NCI-H2081 treated with DMSO at 0.1 percent for 48 hours (cell line): ENCODE measurements at places on chromosomes 3 and 15.

DNA sequence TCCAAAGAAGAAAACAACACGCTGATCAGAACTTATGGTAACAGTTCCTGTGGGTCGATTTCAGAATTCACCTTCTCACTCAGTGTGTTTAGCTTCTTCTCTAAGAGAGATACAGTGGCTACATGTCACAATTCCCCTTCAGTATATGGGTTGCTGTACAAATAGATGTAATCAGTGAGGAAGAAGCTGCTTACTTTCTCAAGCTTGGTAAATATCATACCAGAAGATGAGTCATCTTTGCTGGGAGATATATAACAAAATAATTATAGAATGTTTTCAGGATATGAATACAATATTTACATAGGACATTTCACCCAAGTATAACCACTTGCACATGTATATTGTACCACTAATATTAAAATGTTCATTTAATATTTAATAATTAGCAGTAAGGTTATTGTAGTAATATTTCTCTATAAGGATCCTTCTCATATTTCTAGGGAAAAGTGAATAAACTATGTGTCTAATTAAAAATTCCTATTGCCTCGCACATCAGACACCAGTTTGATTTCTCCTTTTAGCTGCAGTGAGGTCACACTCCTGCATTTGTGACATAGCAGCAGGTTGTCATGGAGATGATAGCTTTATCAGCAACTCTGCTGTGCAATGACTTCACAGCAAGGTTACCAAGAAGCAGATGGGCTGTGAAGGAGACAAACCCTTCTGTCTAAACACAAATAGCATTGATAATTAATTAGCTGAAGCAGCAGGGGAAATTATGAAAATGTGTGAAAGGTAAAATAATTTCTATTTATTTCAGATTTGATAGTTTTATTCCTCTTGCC, 211.4 kb downstream of the TUSC7 start:
- DNase-seq, result no peak

GRCh38 chr3:74075241-74075640, 450.5 kb upstream of the PDZRN3 start:
- DNase-seq, result no peak

DNA sequence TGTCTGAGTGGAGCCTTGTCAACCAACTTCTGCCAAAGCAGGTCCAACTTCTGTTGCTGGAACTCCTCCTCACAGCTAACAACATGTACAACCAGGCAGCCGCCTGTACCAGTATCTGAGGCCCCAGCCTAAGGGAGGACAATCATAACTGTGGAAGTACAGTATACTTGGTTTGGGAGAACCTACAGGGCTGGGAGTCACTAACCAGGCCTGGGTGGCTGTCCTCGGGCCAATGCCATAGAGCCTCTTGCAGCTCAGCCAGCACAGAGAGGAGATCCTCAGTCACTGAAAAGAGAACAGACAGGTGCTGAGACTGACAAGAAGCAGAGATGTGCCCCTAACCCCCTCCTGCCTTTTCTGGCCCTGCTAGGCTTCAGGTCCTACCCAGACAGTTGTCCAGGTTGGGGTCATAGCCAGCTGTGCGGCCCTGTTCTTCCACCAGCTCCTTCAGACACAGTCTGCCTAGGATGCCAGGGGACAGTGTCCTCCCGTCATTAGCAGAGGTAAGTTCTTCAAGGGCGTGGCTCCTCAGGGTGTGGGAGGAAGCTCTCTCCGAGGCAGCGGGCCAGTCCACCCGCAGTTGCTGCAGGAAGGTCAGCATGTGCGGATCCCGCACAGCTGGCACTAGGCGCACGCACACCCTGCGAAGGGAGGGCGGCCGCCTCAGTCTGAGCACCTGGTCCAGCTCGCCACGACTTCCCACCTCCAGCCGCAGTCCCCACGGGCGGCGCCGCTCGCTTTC, 980 bp downstream of the DALRD3 start:
- no peak for DNase-seq

DNA sequence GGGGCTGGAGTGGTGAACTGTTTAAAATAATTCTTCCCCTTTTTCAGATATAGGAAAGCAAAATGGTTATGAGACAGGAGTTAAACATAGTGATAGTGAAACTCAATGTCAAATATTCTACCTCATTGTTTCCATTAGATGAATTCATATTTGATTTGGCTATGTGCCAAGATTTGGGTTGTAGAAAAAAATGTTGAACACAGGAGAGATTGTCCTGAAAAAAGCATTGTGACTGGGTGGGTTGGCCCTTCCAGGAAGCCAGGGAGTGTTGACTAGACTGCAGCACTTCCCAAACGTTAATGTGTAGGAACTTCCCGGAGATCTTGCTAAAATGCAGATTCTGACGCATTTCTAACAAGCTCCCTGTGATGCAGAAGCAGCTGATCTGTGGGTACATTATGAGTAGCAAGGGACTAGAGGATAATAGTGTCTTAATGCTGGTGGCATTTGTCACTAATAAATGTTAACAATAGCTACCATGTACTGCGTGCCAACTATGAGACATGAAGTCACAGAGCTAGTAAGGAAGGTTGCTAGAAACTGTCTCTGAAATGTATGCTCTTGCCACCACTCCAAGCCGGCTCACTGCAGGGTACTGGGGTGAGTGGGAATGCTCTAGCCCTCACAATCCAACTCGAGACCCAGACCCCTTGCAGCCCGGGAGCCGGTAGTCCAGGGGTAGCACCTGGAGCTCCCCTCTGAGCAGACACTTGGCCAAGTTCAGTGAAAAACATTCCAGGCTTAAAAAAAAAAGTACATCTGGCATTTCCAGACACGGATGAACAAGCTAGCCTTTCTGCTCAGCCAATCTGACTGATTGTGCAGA, 120.6 kb downstream of the CD47 start:
- no peak for DNase-seq

GRCh38 chr3:19052874-19053273, 95.4 kb upstream of the KCNH8 start:
- DNase-seq, result no peak

- no peak for DNase-seq
These were observed 166.2 kb downstream of the GAP43 start for GRCh38 chr3:115789481-115789880.

DNA sequence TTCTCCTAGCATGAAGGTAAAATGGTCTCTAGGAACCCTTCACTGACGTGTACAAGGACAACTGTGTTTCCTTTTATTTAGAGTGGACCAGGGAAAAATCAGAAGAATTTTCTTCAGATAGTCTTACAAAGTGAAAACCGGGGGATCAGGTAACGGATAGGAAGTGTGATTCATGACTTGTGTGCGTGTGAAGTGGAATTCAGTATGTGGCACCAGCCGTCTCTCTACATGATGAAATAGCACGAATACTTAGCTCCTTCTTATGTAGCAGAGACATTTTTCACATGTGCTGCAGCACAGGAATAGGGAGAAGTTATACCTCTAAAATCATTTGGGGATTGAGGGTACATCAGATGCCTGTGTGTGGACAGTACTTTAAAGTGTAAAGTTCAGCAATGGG, 159.2 kb downstream of the MEX3B start:
- DNase-seq, result no peak

DNA sequence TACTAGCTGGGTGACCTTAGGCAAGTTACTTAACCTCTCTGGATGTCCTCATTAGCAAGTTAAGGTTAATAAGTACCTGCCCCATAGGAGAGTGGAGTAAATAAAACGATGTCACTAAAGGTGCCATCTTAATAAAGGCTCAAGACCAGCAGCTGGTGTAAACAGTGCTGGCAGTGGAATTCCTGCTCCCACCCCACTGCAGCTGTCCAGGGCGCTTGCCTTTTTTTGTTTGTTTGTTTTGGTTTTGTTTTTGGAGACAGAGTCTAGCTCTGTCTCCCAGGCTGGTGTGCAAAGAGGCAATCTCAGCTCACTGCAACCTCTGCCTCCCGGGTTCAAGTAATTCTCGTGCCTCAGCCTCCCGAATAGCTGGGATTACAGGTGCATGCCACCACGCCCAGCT, 28.9 kb downstream of the IDH3A start:
- DNase-seq, result no peak

DNA sequence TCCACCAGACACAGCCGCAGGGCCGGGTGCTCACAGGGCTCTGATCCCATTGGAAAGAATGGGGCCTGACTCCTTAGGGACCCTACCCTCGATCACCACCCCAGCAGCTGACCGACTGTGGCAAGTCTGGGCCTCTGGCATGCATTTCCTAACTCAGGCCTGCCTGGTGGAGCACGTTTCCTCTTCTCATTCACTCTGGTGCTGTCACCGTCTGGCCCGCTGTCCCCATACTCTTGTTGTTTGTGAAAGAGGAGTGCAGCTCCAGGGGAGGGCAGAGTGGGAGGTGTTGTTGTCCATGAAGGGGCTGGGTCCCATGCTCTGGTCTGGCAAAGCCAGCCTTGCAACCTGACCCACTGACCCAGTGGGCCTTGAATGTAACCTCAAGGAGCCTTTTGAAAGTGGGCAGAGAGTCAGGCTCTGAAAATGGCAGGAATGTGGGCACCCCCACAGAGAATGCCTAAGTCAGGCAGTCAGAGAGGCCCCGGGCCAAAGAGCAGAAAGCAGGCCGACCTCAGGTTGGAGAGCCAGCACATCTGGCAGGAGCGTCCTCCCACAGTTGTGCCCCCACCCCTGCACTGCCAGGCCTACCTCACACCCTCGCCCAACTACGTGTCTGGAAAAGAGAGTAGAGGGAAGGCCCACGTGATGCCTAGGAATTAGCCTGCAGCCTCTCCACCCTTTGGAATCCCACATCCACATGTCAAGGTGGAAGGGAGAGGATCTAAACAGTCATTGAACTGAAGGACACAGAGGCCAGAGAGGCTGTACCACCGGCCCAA, 10.9 kb downstream of the SEMA7A start:
- DNase-seq, result no peak

DNA sequence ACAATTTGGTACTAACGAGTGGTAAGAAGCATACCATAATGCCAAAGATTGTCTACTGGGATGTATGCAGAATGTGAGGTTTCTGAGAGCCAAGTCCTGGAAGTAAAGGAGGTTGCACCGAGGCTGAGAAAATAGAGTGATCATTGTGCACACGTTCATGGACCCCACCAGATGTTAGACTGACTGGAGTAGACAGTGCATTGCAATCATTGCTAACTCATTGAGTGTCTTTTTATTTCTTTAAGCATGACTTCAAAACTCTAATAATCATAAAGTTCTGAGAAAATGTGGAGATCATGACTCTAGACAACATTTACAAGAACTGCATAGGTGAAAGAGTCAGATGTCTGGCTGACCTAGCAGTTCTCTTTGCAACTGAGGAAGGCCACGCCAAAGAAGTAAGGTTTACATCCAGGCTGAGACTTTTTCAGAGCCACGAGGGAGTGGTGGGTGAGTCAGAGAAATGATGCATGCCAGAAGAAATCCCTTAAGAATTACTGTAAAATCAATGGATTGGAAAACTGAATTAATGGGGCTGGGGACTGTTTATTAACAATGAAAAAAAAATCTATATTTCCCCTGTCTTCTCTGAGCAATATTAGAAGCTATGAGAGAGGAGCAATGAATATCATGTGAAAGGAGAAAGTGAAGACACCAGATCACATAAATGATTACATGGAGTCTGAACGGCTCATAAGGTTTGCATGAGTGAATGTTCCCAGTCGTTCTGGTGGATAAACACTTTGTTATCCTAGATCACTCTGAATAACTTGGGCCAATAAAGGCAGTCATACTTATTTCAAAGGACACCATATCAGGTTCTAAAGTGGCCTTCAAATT, 76.0 kb upstream of the SLC25A26 start:
- no peak for DNase-seq

GRCh38 chr15:54150255-54150654, 172.0 kb downstream of the UNC13C start:
- no peak for DNase-seq

GRCh38 chr15:77738441-77739302, 106.0 kb upstream of the LINGO1 start:
- peak; percentile 92 for DNase-seq

DNA sequence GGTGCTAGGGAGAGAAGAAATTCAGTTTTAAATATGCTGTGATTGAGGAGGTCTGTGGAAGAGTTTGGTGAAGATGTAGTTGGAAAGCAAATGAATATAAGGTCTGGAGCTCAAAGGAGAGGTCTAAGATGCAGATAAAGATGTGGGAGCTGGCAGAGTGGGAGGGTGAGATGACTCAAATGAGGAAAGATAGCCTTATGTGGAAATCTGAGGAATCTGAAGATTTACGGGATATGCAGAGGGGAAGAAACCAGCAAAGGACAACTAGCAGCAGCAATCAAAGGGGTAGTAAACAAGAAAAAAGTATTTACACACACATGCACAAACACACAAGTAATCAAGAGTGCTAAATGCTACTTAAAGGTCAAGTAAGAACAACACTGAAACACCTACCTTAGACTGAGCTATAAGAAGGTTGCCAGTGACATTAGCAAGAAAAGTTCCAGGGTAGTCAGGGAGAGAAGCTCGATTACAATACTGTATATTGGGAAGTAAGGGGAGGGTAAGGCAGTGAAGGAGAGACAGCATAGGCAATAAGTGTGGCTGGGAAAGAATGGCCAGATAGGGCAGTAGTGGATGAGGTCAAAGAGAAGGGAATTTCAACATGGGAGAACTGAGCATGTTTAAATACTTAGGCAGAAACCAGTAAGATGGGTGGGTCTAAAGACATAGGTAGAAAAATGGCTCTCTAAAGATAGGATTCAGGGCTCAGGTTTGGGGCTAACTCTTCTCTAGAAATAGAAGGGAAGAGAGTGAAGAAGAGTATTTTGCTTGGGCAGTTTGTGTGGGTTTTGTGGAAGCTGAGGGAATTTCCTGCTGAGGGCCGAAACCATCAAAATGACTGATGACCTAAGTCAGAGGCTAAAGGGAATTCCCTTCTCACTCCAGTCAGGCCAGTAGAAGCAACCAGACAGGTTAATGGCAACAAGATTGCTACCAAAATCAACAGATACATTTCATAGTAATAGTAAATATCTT, 8.9 kb downstream of the CMTM6 start:
- DNase-seq, result no peak

- no peak for DNase-seq
These were observed 632 bp downstream of the MTHFS start for GRCh38 chr15:79896131-79896633.

DNA sequence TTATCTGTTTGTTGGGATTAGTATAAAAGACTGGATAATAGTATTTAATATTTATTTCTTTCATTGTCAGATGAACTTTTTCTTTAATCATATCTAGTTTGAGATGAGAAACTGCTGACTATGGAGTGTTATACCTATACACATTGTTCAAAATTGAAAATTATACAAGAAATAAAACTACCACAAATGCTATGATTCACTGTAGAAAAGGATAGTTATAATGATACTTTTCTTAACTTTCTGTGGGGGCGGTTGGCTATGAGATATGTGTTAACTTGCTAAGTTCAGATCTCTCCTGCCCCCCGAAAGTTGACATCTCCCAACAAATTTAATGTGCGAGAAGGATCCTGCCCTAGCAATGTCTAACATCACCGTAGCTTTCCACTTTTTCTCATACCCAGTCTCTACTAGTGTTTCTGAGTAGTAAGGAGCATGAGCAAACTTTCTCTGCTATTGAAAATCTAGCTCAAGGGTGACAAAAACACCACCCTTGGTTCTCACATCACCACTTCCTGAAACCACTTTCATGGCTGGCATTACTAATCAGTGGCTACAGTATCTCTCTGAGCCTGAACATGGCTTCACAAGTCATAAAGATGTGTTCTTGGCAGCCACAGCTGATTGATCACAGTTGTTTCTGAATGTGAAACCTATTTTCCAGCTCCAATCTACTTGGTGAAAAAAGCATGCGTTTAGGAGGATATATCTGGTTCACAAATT, 15.8 kb upstream of the SAMMSON start:
- no peak for DNase-seq

- DNase-seq, result peak; percentile 82
These were observed 823.0 kb downstream of the CADM2 start for GRCh38 chr3:85781806-85782205.
